ENCODE measurements at places on chromosomes 13 and 19.

- no peak for DNase-seq
These were observed 12.8 kb downstream of the MEDAG start for GRCh38 chr13:30918662-30919405.

DNA sequence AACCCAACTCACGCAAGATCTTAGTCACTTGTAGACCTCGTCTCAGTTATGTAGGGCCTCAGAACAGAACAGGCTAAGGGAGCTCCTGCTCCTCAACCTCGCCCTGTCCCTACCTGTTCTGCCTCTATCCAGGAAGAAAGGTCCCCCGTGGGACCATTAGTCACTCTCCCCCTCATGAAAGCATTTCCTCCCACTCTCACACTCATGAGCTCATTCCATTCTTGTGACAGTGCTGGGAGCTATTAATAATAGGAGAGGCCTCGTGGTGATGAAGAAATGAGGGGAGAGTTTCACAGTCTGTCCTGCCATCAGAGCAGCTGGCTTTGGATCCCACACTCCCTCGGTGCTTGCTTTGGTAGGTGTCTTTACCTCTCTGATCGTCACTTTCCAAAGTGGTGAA, 10.2 kb downstream of the PPP2R1A start:
- no peak for DNase-seq

DNA sequence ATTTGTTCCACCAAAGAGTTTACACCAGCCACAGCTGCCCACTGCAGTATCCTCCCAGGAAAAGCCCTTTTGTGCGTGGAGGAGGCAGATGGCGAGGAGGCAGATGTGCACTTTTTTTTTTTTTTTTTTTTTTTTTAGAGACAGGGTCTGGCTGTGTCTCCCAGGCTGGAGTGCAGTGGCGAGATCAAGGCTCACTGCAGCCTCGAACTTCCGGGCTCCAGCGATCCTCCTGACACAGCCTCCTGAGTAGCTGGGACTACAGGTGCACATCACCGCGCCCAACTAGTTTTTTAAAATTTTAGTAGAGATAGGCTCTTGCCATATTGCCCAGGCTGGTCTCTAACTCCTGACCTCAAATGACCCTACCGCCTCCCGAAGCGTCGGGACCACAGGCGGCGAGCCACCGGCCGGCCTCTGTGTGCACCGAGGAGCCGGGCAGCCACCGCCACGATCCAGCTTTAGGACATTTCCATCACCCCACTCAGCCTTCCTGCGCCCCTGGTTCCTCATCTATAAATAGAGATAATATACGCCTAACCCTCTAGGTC, 563 bp upstream of the PDCD5 start:
- DNase-seq = no peak

DNA sequence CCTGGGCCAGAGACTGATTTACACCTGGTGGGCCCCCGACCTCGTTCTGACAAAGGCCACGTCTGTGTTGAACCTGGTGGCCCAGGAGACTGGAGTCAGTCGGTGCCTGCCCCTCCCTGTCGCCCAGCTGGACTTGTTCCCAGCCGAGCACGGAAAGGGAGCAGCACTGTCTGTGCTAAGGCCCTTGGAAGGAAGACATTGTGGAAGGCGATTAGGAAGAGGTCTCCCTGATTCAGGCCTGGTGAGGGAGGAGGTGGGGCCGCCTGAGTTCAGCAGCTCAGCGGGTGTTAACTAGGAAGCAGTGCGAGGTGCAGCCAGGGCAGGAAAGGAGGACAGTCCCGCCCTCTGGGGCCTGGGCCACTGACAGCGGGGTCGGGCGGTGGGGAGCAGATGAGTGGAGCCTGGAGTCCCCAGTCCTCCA, 64.7 kb downstream of the GPR12 start:
- DNase-seq = no peak

DNA sequence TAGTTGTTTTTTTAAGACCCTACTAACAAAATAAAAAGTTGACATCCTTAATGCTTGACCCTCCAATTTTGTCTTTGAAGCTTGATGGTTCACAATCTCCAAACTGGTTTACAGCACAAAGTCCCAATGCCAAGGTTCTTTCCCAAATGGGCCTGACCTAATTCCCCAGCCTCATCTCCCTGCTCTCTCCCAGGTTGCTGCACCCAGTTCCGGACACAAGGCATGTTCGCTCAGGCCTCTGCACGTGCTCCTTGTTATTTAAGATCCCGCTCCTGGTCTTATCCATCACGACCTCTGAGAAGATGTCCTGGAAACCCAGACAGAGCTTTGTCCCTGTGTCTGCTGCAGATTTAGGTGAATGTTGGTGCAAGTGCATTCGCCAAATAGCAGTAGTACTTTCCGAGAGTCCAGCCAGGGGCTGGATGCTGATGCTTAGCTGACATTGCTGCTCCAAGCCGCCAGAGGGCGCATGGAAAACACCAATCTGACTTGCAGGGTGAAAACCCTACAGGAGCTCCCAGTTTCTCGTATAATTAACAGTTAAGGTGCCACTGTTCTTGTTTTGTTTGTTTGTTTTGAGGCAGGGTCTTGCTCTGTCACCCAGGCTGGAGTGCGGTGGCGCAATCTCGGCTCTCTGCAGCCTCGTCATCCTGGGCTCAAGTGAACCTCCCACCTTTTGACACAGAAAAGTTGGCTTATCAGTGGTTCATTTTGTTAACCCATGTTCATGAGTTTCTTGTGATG, 18.5 kb downstream of the LYPD3 start:
- peak; percentile 59 for DNase-seq

Data from NCI-H345 (cell line).